ENCODE measurements at places on chromosomes 6 and 20. TPM values are rescaled to one million over a fixed set of nuclear protein-coding genes. Genes with fewer than 3 reads are reported as not detected.

The MDC1 gene
- 16.5 TPM for polyA plus RNA-seq

DNA sequence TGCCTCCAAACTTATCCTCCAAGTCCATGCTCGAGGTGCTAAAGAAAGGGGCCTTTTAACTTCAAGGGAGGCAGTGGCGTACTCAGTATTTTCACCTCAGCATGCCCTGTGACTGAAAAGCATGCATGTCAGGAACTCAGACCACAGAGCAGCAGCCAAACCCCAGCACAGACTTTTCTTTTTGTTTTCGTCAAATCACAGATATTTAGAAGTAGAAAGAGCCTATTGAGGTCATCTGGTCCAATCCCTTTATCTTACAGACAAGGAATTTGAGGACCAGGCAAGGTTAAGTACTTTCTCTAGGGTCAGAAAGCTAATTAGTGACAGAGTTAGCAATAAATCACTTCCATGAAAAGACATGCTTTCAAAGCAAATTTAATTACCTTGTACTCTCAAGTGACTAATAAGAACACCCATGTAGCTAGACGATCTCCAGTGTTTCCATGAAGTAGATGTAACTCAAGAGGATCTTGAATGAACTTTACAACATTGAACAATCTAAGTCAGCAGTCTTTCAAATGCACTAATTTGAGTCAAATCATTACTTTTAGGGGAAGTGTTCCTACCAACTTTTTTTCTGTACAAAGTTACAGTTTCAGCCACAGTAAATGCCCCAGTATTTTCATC, 35.9 kb downstream of the MOXD1 start:
- no peak for DNase-seq

DNA sequence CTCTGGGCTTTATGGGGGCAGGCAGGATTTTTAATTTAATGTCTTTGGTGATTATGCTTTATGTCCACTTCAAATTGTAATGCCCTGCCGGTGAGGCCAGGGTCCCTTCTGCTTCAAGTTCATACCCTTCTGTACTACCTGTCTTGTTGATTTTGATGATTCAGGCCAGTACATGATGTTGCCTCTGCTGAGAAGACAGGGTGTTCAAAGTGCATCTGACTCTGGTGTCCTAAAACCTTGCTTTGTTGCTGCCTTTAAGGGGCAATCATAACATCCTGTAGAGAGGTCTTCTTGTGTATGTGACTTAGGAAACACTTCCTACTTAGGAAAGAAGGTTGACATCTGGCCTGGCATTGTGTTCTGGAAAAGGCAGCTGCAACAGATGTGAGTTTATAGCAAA, 113.2 kb downstream of the TMEM170B start:
- DNase-seq = peak; percentile 17

DNA sequence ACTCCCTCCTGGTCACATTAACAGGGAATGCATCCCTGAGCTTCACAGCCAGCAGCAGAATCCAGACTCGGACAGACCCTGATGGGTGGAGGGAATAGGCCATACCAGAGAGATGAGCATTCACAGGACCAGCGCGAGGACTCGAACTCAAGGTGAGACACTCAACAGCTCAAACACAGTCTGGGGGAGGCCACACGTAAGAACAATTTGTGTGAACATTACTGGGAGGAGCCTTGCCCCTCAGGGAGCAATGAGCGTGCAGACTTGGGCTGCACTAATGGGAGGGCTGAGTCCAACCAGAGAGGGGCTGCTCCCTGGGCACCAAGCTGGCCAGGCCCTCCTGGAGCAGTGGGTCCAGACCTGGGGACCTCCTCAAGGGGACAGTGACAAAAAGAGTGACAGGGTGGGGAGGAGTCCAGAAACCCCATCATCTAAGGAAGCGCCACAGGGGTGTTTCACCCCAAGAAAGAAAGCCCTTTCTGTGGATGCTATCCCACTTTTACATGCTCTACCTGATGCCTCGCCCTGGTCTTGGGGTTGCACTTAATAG, 118.4 kb downstream of the MRPL14 start:
- DNase-seq = no peak

DNA sequence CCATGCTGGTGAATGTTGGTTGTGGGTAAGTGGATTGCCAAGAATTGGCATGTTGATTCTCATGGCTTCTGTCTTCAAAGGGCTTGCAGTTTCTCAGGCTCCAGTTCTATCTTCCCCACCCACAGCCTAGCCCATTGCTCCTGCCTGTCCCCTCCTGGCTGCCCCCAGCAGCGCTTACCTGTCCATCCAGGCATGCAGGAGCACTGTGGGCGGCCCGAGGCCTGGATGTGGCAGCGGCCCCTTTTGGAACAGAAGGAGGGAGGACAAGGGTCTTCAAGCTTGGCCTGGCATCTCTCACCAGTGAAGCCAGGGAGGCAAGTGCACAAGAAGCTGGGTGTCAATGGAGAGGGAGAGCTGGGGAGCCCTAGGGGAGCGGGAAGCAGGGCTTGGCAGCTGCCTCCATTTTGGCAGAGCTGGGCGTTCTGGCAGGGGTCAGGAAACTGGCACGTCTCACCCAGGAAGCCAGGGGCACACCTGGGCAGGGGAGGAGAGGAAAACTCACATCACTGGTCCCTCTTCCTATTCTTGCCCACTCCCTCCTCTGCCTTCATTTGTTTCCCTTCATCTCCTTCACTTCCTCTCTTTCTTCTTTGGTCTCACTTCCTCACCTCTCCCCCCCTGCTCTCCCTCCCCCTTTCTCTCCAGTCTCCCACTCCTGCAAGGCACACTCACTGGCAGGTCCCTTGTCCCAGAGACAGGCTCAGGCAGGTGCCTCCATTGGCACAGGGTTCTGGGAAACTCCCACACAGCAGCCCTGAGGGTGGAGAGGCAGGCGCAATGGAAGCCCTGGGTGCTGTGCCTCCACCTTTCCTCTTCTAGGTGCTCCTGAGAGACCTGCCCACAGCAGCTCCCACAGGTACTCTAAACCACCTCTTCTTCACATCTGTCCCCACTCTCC, 1.3 kb downstream of the NOTCH4 start:
- no peak for DNase-seq

All from A549 (cell line).